Stimulated activated CD4-positive, alpha-beta T cell treated with anti-CD3 and anti-CD28 coated beads, Interleukin-15, amount 100 ng/mL, for 24 hours (primary cell): ENCODE measurements at places on chromosomes 13 and 19.

DNA sequence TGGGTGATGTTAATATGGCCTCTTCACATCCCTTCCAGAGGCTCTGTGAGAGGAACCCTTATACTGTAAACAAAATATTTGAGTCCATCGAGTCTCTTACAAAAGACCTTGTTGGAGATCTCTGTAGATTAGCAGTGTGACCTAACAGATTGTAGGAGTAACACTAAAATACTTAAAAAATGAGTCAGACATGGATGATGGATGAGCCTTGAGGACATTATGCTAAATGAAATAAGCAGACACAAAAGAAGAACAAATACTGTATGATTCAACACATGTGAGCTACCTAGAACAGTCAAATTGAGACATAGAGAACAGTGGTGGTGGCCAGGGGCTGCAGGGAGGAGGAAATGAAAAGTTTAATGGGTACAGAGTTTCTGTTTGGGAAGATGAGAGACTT lies 152.2 kb upstream of the UBL3 start:
- no peak for DNase-seq

DNA sequence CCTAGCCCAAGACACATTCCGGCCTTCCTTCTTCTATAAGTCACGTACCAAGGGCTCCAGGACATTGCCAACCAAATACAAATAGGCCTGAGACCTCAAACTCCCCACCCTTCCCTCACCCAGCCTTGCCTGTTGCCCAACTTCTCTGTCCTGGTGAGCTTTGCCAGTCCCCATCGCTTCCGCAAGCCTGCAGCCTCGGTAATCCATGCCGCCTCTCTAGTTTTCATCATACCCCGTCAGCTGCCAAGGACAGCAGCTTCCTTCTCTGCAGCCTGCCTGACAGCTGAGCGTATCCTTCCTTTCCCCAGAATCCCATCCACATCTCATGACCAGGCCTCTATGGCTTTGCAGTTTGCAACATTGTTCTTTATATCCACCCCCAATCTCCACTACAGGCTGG lies 36.6 kb upstream of the POMP start:
- no peak for DNase-seq

- no peak for DNase-seq
Measured at GRCh38 chr19:18225702-18226468, at the start of gene PDE4C. Gene PDE4C, minus strand, starts transcription at chr19:18226438. Its CDS starts 23 bp downstream, at chr19:18226415.

DNA sequence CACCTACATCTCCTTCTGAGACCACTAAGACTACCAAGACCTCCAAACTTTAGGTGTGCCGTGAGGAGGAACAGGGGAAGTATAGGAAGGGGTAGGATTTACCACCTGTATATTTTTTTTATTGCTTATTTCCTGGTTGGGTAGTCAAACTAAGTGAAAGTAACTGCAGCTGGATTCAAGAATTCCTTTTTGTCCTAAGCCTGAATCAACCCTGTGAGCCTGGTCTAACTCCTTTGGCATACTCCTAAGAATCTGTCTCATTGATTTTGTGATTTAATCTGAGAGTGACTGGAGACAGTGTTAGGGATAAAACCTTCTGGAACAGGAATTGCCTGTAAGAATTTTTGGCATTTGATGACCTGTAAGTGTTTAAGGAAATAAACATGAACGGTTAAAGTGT lies 523.5 kb upstream of the MIR17HG start:
- DNase-seq = no peak

GRCh38 chr19:44573183-44573582 lies 40.2 kb upstream of the IGSF23 start:
- no peak for DNase-seq

GRCh38 chr13:45833663-45834375 lies 17.7 kb downstream of the SIAH3 start:
- DNase-seq = no peak

DNA sequence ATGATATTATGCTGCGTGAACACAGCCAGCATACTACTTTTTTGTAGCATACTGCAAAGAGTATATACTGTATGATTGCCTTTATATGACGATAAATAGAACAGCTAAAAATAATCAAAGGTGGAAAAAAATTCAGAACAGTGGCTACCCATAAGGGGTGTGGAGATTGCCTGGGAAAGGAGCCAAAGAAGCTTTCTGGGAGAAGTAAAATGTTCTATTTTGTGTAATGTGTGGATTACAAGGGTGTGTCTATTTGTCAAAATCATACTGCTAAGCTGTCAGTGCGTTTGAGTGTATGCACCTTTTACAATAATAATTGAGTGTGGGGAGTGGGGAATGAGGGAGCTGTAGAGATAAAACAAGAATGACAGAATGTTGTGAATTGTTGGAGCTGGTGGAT lies 45.2 kb upstream of the MTIF3 start:
- no peak for DNase-seq

DNA sequence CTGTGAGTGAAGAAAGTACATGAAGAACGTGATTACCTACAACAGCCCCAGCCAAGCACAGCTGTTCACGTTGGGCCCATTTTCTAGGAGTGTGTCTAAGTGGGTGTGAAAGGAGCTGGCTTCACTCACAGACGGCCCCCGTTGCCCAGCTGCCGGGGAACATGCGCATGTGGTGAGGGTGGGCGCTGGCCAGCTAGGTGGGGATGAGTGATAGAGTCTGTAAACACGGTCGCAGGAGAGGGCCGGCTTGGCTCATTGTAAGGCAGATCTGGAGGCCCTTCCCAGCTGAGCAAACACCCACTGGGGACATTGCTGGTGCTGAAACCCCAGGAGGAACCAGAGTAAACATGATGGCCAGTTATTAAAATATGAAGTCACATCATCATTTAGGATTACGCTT lies 160.5 kb downstream of the TEX29 start:
- DNase-seq = no peak

- no peak for DNase-seq
Measured at GRCh38 chr13:26423629-26424028, 133.9 kb upstream of the WASF3 start.

GRCh38 chr13:20703780-20704458 lies 420 bp downstream of the IL17D start:
- peak; percentile 78 for DNase-seq

- no peak for DNase-seq
Measured at GRCh38 chr13:29999492-30000369, 149.3 kb upstream of the UBL3 start.

DNA sequence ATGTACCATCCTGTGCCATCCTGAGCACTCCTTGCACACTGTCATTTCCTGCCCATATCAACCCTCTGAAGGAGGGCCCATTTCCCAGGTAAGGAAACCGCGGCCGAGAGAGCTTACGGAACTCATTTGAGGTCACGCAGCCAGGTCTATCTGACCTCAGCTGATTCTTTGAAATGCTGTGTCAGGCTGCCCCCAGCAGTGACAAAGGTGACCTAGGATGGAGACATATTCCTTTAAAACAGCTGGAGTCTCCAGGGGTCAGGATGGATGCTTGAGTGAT lies 42.2 kb upstream of the VSTM2B start:
- no peak for DNase-seq

- DNase-seq = no peak
Measured at GRCh38 chr13:50401721-50402465, 386.6 kb downstream of the KCNRG start.

DNA sequence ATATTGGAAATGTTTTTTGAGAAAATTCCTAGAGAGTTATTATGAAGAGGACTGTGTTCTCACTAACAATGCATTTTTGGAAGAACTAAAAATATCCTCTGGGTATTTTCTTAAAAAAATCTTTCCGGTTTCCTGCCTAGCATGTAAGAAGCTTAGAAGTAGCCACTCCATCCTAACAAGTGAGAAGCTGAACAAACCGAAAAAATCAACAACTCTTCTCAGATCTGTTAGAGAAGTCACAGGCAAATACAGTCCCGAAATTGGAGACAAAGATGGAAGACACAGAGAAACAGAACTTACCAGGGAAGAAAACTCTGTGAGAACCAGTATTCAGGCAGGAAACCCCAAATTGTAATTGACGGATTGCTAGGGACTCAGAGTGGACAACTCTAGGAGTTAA lies 173.0 kb downstream of the KLF12 start:
- no peak for DNase-seq

DNA sequence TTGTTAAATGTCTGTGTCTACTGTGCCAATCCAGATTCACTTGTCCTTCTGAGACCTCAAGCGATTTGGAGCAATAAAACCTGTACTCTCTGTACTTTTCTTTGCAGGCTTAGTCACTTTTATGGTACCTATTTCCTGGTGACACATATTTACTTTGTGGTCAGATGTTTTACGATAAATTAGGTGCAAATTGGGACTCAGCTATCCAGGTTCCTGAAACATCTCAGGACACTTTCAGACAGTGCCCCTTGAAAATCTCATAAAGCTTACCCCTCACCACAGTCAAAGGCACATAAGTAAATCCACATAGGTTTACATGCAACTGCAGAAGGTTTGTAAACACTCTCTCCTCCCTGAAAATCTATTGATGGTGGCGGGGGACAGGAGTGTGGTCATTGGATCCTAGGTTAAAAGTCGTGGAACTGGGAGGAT lies 438.8 kb downstream of the EFNB2 start:
- DNase-seq = no peak

DNA sequence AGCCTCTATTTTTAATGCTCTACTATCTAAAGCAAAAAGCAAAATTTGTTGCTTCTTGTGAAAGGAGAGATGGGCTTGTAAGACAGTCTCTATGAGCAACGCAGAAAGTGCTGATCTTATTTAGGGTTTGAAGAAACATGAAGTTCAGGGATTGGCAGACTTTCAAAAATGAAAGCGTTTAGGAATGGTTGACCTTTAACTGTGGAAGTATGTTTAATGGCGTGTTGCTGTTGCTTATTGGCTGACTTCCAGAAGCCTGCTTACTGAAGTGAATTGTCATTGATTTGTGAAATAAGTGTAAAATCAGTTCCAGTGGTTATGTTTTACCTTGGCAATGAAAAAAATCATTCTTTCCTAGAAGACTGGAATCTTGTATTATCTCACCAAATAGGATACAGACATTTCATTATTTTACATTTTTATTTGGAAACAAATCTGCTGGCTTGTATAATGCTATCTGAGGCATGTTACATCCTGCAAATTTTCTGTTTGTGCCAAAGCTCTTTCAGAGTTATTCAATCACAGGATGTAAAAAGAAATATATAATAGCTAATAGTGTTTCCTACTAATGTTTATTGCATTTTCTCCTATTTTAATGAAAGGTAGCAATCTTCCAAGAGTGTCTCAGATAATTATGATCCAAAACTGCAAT lies 221.3 kb upstream of the SLITRK6 start:
- DNase-seq = no peak

DNA sequence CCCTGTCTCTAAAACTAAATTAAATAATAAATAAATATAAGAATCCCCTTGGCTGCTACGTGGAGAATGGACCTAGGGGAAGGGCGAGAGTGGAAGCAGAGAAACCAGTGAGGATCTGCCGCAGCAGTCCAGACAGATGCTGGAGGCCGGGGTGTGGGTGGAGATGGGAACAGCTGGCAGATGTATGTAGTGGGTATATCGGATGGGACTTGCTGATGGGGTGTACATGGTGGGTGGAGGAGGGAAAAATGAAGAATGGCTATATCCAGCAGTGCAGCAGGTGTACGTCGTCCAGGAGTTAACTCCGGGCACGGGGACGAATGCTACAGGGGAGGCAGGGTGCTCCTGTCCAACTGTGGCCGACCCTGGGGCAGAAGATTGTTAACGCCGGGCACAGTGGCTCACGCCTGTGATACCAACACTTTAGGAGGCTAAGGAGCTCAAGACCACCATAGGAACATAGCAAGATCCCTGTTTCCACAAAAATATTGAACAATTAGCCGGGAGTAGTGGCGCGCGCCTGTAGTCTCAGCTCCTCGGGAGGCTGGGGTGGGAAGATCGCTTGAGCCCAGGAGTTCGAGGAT lies 654 bp downstream of the CEP89 start:
- no peak for DNase-seq

GRCh38 chr13:41268764-41269163 lies 5.4 kb upstream of the MTRF1 start:
- DNase-seq = no peak

- DNase-seq = no peak
Measured at GRCh38 chr19:1421958-1422305, 14.5 kb downstream of the DAZAP1 start.

- DNase-seq = no peak
Measured at GRCh38 chr13:39302820-39303219, 264.6 kb downstream of the NHLRC3 start.

GRCh38 chr19:19550485-19550929 lies 12.4 kb downstream of the CILP2 start:
- DNase-seq = no peak
